Activated CD4-positive, alpha-beta T cell treated with anti-CD3 and anti-CD28 coated beads, Interleukin-2, amount 50 U/mL, for 16 hours (primary cell): ENCODE measurements at places on chromosomes 6 and 20.

DNA sequence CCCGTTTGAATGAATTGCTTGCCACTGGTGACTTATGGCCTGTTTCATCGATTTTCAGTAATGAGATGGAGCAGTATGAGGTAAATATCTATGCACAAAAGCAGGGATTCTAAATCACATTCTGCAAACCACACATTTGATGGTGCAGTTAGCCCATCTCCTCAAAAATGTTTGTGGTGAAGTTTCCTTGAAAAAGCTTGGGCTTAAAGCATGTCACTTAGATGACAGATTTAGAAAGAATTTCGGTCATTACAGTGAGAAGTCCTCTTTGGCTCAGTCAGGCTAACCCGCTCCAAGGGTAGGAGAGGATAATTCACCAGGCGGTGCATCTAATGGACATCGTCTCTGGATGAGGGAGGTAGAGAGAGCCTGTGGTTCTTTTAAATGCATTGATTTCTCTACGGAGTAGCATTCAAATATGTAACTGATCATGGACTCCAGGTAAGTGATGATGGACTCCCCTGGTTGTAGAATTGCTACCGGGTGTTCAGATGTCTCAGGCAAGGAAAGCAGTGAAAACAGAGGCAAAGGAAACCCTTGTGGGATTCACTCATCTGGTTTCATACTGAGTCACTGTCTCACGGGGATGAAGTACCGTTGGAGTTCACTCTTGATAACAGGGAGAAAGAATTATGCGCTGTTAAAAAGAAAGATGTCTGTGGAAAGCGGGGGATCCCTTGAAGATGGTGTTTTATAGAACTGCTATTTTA, 65.3 kb downstream of the AIG1 start:
- peak; percentile 7 for DNase-seq

- no peak for DNase-seq
Observed at GRCh38 chr20:61903575-61904340, 161.9 kb downstream of the TAF4 start.

GRCh38 chr6:32483968-32484613, 44.4 kb downstream of the HLA-DRA start:
- DNase-seq: no peak

GRCh38 chr6:100593522-100593921, 128.8 kb upstream of the SIM1 start:
- peak; percentile 25 for DNase-seq

GRCh38 chr6:53647462-53648094, 18.0 kb downstream of the KLHL31 start:
- DNase-seq: peak; percentile 65

DNA sequence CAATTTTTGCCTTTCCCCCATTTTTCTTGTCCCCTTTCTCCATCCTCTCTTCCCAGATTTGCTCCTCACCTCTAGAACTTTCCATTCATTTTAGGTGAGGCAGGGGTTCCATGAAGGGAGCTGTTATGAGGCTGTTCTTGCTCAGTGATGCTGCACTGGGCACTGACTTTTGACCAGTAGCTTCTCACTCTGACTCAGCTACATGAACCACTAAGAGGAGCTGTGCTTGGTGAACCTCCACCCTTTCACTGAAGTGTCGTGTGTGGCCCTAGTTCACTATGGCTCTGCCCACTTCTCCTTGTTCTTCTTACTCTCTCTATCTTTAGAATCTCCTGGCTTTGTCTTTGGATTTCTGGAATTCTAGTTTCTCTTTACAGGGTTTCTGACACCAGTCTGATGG, 307.1 kb upstream of the RNF24 start:
- no peak for DNase-seq

GRCh38 chr6:49556429-49556837, 6.0 kb downstream of the C6orf141 start:
- DNase-seq: peak; percentile 33

- no peak for DNase-seq
Observed at GRCh38 chr6:39841291-39841690, 49.1 kb downstream of the DAAM2 start.

GRCh38 chr6:6712449-6713403, 124.2 kb downstream of the LY86 start:
- no peak for DNase-seq

DNA sequence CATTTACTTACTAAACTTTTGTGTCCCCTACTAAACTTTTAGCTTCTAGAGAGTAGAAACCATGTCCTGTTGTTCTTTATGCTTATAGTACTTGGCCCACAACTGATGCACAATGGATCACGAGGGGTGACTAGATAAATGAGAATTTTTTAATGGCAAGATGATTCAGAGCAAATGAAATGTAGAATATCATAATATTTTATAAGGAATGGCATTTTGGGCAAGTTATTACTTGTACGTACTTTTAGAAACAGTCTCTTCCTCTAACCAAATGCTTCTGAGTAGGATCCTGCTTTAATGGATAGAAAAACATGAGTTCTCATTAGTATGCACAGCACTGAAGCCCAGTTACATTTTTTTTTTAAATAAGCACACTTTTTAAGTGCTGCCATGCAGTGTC, 336.3 kb downstream of the NRN1 start:
- no peak for DNase-seq

DNA sequence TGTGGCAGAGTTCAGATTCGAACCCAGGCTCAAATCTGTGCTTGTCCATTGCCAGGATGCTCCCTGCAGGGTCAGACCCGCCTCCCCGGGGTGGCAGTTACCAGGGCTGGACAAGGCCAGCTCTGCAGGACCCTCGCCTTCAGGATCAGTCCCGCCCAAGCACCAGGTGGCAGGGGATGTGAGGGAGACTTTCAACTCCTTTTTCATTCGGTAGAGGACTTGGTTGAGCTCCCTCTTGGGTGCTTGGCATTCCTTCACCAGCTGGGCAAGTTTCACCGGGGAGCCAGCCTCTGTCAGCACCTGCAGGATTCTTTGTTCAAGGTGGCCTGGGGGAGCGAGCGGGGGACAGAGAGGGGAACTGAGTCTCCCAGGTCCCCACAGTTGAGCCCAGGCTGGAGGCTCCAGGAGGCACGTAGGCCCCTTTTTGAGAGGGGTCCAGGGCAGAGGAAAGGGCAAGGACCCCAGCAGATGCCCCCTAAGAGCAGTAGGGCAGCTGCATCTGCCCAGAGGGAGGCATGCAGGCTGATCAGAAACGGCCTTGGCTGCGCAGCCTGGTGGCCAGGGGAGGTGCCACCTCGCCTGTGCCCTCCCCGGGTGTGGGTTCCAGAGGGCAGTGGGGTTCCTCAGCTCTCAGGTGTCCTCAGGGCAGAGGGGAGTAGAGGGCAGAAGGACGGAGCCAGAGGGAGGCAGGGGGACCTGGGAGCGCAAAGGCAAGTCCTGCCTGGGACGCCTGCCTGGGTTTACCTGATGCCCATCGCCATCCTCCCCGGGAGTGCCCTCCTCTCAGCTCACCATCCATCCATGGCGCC, 3.9 kb downstream of the ZBP1 start:
- DNase-seq: no peak

DNA sequence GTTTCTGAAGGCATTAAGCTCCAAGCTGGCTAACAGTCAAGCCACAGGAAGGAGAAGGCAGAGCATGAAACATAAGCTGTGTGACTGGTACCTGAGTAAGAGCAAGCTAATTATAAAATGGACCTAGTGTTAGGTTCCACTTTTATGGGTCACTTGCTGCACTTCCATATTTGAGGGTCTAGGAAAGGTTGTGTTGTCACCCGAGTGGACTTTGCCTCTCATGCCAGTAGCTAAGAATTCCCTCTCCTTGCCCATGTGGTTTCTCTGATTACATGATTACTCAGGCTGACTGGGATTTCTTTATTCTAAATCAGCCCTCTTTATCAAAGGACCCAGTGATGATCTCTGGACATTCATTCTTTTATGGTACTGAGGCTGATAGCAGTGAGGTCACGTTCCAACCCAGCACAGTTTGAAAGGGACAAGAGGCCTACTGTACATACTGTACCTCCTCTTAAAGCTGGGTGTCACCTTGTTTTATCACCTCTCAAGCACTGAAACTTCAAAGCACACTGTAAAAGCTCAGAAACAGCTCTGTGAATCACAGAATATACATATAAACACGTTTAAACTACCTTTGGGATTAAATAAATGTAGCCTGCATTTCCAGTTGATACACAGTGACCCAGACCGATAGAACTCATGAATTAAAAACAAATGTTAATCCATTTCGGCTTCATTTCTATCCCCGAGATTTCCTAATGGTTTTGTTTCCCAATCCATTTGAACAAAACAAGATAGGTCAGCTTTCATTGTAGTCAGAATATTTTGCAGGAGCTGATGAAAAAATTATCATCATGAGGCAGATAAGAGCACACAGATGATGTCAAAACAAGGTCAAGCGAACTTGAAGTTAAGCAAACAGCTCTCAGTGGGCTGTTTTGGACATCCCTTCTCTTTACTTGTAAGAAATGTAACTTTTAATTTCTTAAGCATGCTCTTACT, 96.5 kb downstream of the ALDH8A1 start:
- no peak for DNase-seq

DNA sequence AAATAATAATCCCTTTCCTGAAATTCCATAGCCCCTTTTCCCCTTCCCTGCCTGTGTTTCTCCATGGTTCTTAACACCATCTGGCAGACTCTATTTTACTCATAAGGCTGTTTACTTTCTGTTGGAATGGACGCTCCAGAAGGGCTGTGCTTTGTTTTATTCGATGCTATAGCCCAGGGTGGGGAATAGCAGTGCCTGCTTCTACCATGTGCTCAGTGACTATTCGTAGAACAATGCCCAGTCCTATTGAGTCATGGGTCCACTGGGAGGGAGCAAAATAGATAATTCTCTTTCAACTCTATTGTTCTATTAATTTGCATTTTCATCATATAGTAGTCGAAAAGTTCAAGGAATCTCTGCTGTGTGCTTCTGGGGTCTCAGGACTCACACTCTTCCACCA, 565.1 kb downstream of the C6orf118 start:
- no peak for DNase-seq

DNA sequence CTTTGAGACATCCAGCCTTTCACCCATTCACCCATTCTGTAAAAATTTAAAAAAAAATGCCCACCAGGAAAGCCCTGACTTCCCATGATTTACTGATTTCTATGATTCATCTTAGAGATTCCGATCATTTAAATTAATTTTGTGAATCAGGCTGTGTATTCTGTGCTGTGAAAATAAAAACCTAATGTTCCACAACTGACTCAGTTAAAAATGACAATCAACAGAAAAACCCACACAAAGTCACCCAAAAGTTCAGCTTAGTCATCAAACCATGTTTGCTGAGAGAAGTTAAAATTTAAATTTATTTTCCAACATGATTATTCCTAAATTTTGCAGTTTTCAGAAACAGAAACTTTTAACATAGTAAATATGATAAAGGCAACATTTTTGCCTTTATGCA, 509.9 kb downstream of the TENT5A start:
- no peak for DNase-seq

- DNase-seq: no peak
Observed at GRCh38 chr6:42079941-42080464, 29.7 kb downstream of the TAF8 start.

GRCh38 chr20:60035486-60035885, 77.3 kb downstream of the CDH26 start:
- DNase-seq: no peak

DNA sequence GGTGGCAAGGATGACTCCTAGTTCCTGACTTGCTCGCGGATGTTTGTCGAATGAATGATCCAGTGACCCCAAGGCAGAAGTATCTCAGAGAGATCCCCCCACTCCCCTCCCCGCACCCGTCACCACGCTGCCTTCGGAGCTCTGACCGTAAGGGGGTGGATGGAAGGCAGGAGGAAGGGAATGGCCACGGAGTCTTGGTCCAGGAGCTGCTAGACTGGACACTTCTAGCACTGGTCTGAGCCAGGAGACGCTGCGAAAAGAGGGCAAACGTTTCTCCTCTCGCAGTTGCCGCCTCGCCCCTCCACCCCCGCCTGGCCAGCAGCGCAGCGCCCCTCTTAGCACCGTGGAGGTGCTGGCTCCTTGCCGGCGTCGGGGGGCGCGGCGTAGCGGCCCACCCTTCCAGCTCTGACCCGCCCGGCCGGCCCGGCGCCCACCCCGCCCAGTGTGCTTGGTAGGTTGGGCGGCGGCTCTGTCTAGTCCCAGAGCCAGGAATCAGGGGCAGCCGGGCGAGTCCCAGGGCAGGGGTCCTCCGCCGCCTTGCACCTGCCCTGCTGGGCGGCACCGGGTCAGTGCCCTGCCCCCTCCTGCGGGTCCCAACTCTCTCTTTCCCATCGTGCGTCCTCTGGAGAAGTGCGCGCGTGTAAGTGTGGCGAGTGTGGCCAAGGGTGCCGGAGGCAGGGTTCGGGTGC, 2.4 kb upstream of the DBNDD2 start:
- no peak for DNase-seq

GRCh38 chr6:94278146-94278545, 858.8 kb upstream of the EPHA7 start:
- DNase-seq: no peak

DNA sequence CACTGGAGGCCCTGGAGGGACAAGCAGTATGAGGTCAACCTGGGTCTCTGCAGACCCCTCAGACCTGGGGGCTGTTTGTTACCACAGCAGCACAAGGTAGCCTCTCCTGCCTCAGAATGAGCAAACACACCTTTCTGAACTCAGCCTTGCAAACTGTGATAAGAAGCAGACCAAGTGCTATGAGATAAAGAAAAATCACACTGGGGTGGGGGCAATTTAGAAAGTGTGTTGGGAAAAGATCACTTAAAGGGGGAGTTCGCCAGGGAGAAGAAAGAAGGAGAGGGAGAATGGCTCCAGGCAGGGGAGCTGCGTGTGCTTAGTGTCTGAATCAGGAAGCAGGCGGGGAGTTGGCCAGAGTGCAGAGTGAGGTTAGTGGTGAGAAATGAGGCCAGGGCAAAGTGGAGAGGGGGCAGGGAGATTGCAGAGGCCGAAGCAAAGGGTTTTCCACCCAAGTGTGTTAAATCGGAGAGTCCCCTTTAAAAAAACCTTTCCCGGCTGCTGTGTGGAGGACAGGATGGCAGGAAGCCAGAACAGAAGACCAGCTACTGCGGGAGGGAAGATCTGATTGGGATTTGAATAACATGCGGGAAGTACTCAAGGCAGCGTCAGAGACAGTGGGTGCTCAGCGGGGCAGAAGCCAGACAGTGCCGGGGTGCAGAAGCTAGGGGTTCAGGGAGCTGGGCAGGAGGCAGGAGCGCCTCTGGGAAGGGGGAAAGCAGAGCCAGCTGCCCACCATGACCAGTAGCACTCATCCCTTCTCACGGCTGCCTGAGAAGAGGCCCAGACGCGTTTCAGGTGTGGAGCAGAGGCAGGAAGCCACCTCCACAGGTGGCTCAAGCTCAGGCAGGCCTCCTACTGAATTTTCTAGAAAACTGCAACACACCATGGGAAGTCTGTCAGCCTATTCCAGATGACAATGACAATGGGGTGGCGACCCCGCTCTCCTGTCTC, 9.0 kb downstream of the ADA start:
- peak; percentile 34 for DNase-seq

GRCh38 chr6:105618247-105618646, 215.4 kb upstream of the PREP start:
- no peak for DNase-seq

- no peak for DNase-seq
Observed at GRCh38 chr6:52591832-52592231, 15.0 kb upstream of the TRAM2 start.

DNA sequence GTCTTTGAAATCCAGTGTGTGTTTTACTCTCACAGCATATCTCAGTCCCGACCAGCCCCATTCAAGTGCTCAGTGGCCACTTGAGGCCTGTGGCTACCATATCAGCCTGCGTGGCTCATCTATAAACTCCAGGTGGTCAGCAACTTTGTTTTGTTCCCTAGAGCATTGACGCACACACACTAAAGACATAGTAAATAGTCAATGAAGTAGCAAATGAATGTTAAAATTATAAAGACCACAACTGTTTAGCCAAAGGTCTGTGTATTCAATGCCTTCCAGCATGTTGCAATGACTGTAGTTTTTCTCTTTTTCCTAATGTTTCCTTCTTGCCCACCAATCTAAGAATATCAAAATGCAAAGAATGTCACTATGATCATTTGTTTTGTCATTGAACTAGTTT, 238.2 kb upstream of the ZNF217 start:
- no peak for DNase-seq
